ENCODE measurements at places on chromosomes 3 and 15. TPM values are rescaled to one million over a fixed set of nuclear protein-coding genes. Genes with fewer than 3 reads are reported as not detected.

The EXD1 gene
- total RNA-seq = not detected

The DZIP3 gene
- total RNA-seq = 17.5 TPM

The RFT1 gene
- total RNA-seq = 10.1 TPM

The PATL2 gene
- total RNA-seq = 2.6 TPM

The PLA2G4E gene
- not detected for total RNA-seq
